ENCODE measurements at places on chromosomes 13 and 19. TPM values are rescaled to one million over a fixed set of nuclear protein-coding genes. Genes with fewer than 3 reads are reported as not detected.

Gene MEIS3
- 1.3 TPM for total RNA-seq

Gene UBL5
- total RNA-seq, result 155 TPM

Gene OLFM2
- 3.6 TPM for total RNA-seq

Gene DYRK1B
- 3.7 TPM for total RNA-seq

Gene SKA3
- total RNA-seq, result under 0.01 TPM

Gene CCNA1
- 0.09 TPM for total RNA-seq

Gene KIR3DL2
- total RNA-seq, result not detected

Gene DOCK6
- 4.9 TPM for total RNA-seq
